Activated CD8-positive, alpha-beta memory T cell treated with anti-CD3 and anti-CD28 coated beads, Interleukin-2, amount 10 ng/mL, durations not matched to agents 7 days and 5 days (primary cell): ENCODE measurements at places on chromosomes 16 and 17. TPM values are rescaled to one million over a fixed set of nuclear protein-coding genes. Genes with fewer than 3 reads are reported as not detected.
A peak's percentile ranks its signal among the peaks of the same experiment; 100 is the strongest.

GRCh38 chr17:791829-792228 lies 9.7 kb downstream of the MRM3 start:
- no peak for DNase-seq

- no peak for DNase-seq
Observed at GRCh38 chr16:885391-885790, 84.9 kb upstream of the GNG13 start.

DNA sequence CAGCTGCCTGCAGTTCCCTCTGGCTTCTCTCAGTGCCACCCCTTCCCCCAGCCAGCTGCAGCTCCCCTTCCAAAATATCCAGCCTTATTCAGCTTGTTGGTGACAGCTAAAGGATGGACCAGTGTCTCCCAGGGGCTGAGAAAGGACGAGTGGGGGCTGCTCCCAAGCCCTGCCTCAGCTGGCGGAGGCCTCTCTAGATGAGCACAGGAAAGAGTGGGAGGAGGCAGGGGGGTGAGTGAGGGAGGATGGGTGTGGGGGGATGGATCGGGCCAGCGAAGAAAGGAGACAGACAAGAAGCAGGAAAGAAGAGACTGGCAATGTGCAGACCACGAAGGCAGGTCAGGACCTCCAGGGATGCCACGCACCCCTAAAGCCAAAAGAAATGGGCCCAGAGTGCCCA lies 17.5 kb downstream of the PIPOX start:
- no peak for DNase-seq

The SPN gene
- 351 TPM for total RNA-seq

The CACNG1 gene
- not detected for total RNA-seq

DNA sequence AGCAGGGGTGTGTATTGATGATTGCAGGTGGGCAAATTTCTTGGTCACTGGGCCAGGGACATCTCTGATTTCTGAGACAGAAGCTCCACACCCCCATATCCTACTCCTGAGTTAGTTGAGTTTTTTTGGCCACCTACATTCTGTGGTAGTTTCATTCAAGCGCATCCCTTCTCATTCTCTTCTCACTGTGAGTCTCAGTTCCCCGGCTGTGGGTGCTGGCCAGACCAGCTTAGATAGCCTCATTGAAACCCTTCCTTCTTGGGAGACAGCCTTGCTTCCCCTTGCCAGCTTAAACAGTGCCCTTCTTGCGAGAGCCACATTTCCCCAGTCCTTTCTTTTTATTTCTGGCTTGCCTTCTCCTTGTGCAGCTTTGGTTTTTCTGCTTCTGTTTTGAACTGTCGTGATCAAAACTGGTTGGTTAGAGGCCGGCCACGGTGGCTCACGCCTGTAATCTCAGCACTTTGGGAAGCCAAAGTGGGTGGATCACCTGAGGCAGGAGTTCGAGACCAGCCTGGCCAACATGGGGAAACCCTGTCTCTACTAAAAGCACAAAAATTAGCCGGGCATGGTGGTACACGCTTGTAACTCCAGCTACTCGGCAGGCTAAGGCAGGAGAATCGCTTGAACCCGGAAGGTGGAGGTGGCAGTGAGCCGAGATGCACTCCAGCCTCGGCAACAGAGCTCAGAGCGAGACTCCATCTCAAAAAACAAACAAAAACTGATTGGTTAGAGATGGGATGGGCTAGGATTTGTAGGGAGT lies 2.8 kb downstream of the GPT2 start:
- DNase-seq: no peak

The NTHL1 gene
- total RNA-seq: 34.3 TPM

- no peak for DNase-seq
Observed at GRCh38 chr17:38442548-38442947, 14.3 kb downstream of the ARHGAP23 start.

DNA sequence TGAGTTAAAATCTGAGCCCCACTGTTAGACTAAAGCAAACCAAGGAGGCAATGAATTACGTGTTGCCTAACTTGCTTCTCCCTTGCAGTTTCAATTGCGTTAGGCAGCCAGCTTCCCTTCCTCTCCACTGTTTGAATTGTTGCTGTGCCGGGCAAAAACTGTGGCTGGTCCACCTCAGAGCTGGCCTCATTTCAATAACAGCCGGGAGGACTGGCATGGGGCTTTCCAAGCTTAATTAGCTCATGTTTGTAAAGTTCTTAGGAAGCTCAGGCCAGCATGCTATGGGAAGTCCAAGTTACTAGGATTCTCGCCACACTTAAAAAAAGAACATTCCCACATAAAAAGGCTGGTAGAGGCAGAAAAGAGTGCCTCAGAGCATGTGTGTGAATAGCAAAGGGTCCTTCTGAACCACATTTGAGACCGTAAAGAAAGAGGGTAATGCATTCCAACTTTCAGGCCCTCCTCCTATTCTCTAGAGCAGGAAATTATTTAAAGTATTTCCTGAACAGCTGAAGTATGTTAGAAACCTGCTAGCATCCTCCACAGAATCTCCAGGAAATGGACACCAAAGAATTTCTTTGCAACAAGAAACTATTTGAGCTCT lies 79.0 kb upstream of the SMURF2 start:
- DNase-seq: peak; percentile 18

DNA sequence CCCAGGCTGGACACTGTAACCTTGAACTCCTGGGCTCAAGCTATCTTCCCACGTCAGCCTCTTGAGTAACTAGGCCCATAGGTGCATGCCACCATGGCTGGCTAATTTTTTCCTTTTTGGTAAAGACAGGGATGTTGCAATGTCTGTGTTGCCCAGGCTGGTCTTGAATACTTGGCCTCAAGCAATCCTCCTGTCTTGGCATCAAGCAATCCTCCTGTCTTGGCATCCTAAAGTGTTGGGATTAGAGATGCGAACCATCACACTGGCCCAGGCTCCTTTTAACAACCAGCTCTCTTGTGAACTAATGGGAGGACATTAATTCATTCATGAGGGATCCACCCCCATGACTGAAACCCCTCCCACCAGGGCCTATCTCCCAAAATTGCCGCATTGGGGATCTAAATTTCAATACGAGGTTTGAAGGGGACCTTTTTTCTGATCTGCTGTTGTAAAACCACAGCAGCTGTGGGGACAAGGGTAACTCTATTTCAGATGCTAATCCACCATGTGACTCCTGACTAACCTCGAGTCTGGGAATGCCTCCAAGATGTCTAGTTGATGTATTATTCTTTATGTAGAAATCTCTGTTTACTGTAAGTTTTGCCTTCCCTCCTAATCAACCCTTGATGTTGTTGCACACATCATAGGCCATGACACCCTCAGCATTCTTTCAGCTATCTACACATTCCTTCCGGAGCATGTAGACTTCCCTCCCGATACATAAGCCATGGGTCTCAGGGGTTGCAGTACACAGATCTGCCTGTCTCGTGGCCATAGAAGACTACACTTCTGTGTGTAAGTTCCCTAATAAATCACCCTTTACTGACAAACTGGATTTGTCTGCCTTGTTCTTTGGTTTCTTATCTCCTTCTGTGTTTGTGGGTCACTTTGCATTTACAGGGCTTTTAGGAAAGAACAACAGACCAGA lies 37.6 kb downstream of the RNF112 start:
- DNase-seq: no peak

The CEMP1 gene
- total RNA-seq: not detected

GRCh38 chr17:4527566-4528125 lies 27.5 kb downstream of the MYBBP1A start:
- DNase-seq: no peak

GRCh38 chr16:30446203-30446595 lies 525 bp upstream of the SEPHS2 start:
- no peak for DNase-seq

DNA sequence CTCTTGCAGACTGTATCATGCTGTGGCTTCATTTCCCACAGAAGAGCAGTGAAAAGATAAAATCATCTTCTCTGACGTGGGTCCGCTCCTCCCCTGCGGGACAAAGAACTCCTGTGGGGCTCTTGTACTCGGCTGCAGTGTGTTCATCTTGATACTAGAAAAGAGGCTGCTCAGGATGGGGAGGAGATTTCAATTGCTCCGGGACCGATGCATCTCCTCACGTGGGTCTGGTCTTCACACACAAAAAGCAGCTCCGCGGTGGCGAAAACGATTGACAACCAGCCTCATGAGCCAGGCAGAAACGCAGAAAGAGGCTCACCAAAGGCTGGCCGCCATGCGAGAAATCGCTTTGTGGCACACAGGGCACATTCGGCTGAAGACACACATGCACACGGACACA lies 14.4 kb upstream of the KCNJ18 start:
- no peak for DNase-seq

The HOXB9 gene
- total RNA-seq: 19.6 TPM

The DRG2 gene
- 54.5 TPM for total RNA-seq

The KRT32 gene
- total RNA-seq: not detected

The USP43 gene
- total RNA-seq: 0.29 TPM

GRCh38 chr17:80256034-80256350 lies 4.7 kb upstream of the RNF213 start:
- no peak for DNase-seq

The RUSF1 gene
- total RNA-seq: 32.8 TPM

GRCh38 chr17:34728771-34729310 lies 149.5 kb downstream of the TMEM132E start:
- no peak for DNase-seq

DNA sequence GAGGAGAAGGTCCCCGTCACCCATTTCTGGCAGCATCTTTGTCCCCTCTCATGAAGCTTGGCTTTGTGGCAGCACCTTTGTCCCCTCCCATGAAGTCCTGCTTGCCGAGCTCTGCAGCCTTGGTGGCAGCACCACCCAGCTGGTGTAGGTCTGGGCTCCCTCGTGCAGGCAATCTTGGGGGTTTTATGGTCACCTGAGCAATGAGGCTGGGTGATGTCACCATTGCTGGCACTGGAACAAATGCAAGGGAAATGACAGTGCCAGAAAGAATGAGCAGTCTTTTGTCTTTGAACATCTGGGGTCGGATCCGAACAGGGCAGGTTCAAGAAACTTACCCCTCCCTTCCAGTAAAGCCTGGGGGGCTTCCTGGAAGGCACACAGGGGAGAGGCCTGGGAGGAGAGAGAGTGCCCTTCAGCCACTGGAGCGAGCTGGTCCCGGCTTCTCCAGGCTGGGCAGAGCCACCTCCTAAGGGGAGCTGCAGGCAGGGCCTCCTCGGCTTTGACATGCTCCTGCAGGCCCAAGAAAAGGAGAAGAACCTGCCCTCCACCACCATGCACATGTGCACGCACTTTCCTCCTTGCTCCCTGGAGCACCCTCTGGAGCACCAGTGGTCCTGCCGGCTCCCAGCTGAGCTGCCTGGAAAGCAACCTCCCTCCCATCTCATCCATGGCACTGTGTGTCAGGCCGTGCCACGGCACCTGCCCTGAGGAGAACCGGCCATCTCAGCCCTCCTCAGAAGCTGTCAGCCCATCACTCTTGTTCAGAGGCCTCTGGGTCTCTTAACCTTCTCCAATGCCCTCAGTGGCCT lies 16.0 kb downstream of the BTBD17 start:
- DNase-seq: no peak

The KRTAP2-2 gene
- total RNA-seq: not detected

DNA sequence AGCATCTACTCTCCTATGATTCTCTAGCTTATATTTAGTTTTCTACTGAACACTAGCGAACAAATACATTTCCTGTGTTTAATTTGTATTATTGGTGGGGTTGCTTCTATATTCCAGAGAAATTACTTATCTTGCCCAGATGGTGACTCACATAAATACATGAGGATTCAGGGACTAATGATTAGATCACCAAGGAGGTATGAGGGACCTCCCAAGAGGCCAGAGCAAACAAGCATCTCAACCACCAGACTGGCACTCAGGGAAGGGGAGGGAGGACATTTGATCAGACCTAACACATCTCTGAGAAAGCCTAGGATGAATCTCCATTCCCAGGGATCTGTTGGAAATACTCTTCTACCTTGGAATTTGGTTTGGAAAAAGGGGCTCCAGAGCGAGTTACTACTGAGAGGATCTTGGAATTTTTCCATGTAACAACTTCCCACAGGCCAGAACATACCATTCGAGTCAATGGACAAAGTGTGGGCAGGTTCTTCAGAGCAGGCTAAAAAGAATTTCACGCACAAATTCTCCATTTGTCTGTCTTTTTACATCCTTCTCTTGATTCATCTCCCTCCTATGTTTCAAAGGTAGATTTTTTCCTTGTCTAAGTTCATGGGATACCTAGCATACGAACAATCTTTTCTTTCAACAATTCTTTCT lies 262.6 kb upstream of the MYOCD start:
- DNase-seq: no peak

GRCh38 chr17:8226536-8227237 lies 16.3 kb upstream of the AURKB start:
- peak; percentile 72 for DNase-seq

GRCh38 chr17:7922845-7923628 lies 6.6 kb downstream of the KCNAB3 start:
- DNase-seq: peak; percentile 89

The LGALS9B gene
- total RNA-seq: not detected

GRCh38 chr16:50121278-50121677 lies 31.8 kb upstream of the TENT4B start:
- peak; percentile 51 for DNase-seq

DNA sequence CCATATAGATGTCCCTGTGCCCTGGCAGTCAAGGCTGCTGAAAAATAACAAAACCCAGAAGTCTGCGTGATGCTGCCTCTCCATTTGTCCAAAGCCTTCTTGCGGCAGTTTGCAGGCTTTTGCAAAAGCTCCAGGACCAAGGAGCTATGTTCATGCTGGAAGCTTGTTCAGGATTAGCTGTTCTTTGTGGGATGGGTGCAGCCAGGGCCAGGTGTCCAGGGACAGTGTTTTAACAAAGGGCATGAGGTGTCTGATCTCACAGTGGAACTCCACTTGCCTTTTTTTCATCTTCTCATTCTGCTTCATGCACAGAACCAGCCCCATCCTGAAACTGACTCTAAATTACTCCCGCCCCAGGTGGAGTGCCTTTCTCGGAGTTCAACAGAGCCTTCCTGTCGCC lies 31.7 kb upstream of the STH start:
- no peak for DNase-seq

The GDPD1 gene
- 2.9 TPM for total RNA-seq

GRCh38 chr17:28937044-28937729 lies 14.1 kb downstream of the PHF12 start:
- no peak for DNase-seq

The ZNF423 gene
- total RNA-seq: not detected

DNA sequence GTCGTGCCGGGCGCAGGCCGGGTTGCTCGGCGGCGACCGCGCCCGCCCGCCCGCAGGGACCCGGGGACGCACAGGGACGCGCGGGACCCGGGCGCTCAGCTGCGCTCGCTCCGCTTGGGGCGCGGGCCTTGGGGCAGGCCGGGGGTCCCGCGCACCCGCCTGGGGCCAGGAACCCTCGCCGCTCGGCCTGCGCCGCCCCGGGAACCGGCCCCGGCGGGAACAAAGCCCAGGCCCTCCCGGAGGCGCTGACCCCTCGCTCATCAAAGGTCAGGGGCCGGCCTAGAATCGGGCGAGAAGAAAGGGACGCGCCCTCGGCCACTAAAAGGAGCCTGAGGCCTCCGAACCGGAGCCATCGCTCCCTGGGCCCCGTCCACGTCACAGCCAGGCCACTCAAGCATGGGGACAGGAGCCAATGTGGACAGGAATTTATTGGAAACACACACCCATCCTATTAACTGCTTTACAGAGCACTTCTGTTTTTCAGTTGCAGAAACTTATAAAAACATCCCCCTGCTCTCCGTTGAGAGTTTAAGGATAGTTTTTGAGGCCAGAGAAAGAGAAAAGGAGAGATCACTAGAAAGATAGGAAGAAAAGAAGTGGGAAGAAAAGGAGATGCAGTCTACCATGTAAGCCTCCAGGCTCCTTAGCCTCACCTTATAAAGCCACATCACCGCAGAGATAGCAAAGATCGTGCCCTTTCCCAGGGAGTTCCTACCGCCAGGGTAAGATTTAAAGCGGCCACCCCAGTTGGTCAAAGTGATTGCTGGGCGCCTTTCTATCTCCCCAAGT lies 558 bp upstream of the ZFHX3 start:
- no peak for DNase-seq

- no peak for DNase-seq
Observed at GRCh38 chr16:84036982-84037425, 5.6 kb downstream of the SLC38A8 start.

The PIMREG gene
- total RNA-seq: 6.8 TPM
